ENCODE measurements at places on chromosomes 11 and 22.

- no peak for DNase-seq
Observed at GRCh38 chr11:114340311-114341131, 44.3 kb downstream of the NNMT start.

DNA sequence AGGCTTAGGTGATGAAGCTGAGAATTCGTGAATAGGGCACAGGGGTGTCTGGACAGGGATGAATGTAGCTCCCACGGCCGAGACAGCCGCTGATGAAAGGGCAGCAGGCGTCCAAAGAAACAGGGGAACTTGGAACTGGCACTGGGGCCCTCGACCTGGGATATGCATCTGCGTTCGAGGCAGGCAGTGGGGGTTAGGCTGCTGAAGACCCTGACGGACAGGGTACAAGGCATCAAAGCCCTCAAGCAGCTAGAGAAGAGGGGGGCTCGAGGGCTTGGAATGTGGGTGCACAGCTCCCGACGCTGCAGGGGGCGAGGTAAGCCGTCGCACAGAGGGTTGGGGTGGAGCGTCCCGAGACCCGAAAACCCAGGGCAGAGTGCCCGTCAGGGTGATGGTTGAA is 6.9 kb upstream of the SYT8 start:
- no peak for DNase-seq

DNA sequence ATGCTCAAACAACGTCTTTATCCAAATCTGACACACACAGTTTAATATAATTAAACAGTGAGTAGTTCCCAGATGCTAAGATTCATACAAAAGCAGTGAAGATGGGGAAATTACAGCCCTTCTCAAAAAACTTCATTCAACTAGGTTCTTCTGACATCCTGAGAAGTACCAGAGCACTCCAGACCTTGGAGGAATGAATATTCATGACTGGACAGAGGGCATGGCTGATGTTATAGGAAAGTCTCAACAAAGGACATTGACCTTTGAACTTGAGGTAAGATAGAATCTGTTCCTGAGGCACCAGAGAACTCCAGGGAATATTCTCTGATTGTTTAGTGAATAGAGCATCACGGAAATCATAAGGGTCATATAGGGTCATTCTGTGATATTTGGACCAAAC is 106.4 kb upstream of the SLC5A12 start:
- no peak for DNase-seq

- no peak for DNase-seq
Observed at GRCh38 chr11:112822478-112823274, 138.5 kb upstream of the NCAM1 start.

DNA sequence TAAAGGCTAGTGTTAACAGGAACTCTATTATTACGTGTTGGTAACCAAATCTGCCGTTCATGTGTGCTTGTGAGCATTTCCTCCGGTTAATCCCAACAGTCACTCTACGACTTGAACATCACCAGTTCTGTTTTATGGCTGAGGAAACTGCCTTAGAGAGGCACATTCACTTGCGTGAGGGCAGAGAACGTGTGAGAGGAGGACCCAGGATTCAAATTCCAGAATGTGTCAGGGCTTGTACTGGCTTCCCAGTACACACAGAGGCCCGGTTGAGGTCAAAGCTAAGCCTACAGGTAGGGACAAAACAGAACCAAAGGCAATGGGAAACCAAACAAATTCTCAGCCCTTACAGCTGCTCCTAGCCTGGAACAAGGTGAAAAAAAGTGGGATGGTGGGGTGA is 66.9 kb upstream of the TENM4 start:
- no peak for DNase-seq

DNA sequence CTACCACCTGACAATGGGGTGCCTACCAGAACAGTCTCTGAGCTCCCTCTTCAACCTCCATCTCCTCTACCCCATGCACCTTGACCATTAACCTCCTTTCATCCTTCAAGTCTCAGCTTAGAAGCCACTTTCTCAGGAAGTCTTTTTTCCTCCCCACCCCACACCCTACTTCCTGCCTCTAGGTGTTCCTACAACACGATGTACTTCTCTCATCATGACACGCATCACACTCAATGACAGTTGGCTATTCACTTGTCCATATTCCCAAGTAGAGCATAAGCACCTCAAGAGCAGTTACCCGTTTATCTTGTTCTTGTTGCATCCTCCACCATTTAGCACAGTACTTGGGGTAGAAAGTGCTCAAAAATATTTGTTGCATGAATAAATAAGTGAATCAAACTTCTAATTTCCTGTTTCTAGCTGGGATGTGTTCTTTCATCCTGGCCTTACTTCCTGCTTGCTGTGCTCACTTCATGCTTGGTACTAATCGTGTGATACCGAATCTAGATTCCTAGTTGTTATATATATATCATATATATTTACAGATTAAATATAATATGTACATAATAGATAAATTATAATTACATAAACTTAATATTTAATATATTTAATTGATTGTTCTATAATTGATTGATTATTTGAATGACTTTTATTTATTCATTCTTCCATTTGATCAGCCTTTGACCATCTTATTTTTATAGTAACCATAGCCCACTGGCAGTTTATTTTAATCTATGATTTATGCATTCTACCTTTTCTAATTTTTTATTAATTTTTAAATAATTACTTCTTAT is 177.5 kb upstream of the TMEM45B start:
- DNase-seq = no peak

- DNase-seq = no peak
Observed at GRCh38 chr11:45324459-45324858, 38.3 kb upstream of the SYT13 start.

- DNase-seq = no peak
Observed at GRCh38 chr11:73227571-73228211, 9.6 kb downstream of the P2RY2 start.

GRCh38 chr22:44146088-44146861 is 34.5 kb upstream of the PARVG start:
- no peak for DNase-seq

GRCh38 chr22:24938741-24939341 is 7.7 kb downstream of the LHFPL7 start:
- no peak for DNase-seq

DNA sequence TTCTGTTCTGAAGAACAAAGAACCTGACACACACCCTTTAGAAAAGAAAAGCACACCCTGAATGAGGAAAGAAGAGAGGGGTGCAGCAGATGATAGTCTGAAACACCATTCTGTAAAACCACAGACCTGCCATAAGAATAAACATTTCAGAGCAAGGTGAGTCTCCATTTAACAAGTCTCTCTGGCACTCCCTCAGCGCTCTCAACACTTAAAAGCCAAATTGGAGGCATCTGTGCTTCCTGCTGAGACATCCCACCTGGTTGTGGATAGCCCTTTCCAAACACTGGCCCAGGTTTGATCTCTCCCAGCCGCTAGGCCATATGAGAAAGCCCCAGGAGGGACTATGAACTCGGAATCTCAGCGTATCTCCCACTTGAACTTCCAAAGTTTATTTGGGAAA is 36.3 kb downstream of the ETS1 start:
- DNase-seq = no peak

DNA sequence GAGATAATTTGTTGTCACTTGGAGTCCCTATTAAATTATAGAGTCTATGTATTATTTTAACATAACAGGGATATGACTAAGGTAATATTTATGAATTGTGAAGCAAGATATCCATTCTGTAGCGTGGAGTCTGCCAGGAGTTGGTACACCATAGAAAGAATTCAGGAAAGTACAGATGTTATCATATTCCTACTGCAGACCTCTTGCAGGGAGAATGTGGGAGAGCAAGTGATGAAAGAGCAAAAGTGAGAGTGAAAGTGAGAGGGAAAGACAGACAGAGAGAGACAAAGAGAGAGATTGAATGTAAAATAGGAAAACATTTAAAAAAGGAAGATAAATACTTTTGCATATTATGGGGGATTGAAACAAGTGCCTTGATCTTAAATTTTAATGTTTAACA is 468.8 kb downstream of the CNTN5 start:
- DNase-seq = no peak

GRCh38 chr11:116776522-116776984 is 3.8 kb upstream of the BUD13 start:
- no peak for DNase-seq

DNA sequence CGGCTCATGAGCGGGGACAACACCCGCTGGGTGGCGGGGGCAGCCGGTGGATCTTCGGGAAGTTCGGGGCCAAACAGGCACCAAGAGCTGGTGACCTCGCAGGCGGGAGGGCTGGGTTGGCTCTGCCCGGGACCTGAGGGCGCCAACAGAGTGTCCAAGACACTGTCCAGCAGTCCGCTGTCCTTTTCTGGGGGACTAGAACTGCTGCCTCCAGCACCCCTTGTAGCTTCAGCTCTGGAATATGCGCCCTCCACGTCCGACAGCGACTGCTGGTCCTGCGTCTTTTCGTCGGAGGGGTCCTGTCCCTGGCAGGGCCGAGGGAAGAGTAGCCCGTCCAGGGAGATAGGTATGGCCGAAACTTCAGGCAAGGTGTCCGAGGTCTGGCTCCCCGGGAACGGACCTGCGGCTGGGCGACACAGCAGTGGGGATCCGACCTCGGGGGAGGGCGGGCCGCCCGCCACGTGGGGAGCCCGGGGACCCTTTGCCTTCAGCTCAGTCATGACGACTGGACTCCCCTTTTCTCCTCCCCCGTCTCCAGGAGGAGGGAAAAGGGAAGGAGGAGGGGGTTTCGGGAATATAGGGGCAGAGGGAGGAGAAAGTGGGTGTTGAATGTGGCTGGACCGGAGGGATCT is 926 bp downstream of the PGR start:
- no peak for DNase-seq

GRCh38 chr11:117931331-117931950 is 2.2 kb upstream of the TMPRSS13 start:
- DNase-seq = no peak

- DNase-seq = no peak
Observed at GRCh38 chr11:28169816-28170215, 61.6 kb downstream of the METTL15 start.

DNA sequence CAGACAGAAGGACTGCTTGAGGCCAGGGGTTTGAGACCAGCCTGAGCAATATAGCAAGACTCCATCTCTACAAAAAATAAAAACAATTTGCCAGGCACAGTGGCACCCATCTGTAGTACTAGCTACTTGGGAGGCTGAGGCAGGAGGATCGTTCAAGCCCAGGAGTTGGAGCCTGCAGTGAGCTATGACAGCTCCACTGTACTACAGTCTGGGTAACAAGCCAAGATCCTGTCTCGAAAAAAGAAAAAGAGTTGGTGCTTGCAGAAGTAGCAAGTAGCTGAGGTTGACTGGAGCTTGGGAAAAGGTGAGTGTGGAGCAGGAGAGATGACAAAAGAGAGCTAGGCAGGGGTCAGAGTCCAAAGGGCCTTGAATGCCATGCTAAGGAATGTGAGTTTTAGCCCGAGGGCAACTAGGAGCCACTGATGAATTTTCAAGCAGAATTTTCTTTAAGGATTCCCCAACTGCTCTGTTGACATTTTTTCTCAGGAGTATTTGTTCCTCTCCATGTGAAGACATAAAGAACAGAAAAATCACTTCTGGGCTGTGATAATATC is 3.1 kb downstream of the AP1B1 start:
- DNase-seq = no peak

DNA sequence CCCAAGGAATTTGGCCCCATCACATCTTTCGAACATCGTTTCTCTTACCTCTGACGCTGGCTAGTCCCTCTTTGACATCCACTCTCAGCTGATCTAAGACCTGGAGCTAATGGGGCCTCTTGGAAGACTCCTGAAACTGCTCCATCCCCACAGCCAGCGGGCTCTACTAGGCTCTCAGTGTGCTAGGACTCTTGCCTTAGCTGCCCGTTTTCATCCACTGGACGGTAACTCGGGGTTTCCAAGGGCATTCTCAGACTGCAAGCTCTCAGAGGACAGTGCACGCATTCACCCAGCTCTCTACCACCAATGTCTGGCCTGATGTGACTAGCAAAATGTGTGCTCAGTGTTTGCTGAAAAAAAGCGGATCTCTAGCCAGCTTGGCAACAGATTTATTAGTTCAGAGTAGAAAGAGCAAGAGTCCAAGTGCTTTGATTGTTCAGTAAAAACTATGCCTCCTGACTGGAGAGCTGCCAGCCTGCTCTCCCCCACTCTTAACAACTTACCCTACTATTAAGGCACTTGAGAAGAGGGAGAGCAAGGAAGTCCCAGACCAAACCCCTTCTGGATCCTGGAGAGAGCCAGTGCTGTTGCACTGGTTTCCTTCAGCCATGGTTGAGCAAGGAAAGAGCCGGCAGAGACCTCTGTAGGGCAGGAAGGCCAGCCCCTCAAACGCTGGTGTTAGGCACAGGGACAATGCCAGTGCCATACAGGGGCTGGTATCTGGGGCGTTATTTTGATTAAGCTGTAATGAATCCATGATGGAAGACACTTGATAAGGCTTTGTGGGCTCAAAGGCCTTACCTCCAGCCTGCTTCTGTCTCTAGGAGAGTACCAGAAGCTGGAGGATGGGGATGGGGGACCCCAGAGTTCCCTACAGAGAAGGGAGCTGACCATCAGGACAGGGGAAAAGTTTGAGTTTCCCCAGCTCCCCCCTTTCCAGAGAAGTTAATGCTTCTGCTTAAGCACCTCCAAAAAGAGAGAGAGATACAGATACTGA is 9.2 kb downstream of the RELA start:
- no peak for DNase-seq

GRCh38 chr11:95557376-95557775 is 232.2 kb downstream of the FAM76B start:
- no peak for DNase-seq

GRCh38 chr11:59857439-59858434 is 8.6 kb downstream of the TCN1 start:
- DNase-seq = no peak

- DNase-seq = no peak
Observed at GRCh38 chr22:10741210-10741609, 4786.8 kb upstream of the OR11H1 start.

DNA sequence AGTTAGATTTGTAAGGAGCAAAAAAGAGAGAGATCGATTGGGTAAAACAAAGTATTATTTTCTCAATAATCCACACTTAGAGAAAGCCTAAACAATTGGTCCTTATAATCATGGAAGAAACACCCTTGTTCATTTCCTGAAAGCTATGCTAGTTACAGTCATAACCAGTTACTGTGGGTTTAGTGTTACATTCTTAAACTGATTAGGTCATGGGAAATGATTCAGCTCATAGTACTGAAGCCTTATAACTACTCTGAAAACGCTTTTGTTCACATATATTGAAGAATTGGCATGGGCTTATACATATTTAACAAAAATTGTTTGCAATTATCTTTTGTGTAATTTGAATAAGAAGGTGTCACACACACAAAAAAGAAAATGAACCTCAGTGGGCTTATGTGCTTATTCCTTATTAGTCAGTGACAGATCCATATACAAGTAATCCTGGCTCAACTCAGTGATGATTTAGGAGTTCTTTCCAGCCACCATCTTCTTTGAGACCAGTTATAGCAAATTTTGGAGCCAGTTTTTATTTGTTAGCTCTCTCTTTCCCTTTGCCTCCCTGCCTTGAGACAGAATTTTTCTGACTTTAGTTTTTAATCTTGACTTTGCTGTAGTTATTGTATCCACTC is 198.5 kb upstream of the CTSC start:
- no peak for DNase-seq
